GDM1 (cell line): ENCODE measurements at places on chromosomes 5 and 9.

DNA sequence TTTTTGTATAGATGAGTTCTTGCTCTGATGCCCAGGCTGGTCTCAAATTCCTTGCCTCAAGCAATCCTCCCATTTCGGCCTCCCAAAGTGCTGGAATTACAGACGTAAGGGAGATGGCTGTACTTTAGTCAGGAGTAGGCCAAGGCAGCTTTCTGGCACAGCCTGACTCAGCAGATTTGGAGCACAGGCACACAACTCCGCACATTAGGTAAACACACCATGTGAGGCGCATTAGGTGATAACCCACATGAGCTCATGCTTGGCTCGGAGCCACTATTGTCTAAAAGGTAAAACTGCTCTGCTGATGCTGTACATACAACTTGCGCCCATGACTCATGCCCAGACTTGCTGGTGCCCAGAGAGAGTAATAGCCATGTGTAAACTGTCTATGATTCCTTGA lies 1157.9 kb downstream of the TAF11L14 start:
- DNase-seq = no peak

DNA sequence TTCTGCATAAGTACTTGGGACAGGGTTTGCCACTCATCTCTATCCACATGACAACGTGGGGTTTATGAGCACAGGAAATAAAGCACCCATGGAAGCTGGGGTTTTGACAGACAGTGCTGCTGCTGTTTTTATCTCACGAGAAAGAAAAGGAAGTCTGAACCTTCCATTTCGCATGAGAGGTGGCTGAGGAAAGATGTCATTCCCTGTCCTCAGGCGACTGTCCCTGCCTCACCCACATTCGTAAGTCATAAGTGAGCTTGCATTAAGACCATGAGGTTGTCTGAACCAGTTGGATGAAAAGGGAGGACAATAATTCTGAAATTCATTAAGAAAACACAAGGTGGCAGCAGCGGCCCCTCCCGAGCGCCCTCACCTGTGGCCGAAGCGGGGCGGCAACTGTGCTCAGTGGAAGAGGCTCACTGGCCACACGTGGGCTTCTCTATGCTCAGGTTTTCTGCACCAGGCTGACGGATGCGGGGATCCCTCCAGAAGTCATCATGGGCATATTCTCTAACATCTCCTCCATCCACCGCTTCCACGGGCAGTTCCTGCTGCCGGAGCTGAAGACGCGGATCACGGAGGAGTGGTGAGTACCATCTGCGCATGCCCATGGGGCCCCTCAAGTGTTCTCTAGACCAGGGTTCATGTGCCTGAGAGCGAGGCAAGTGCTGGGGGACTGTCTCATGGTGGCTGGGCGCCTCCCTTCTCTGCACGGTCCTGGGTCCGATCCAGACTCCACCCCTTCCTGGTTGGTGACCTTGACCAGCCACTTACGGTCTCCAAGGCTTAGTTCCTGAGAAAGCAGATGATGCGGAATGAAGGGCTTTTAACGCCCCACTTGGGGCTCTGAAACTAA lies 54.7 kb upstream of the SUSD3 start:
- DNase-seq = peak; percentile 15

- DNase-seq = no peak
Measured at GRCh38 chr5:139668064-139668880, 20.1 kb downstream of the CXXC5 start.

GRCh38 chr5:23064710-23065109 lies 211.6 kb upstream of the CDH12 start:
- no peak for DNase-seq
